ENCODE measurements at places on chromosomes 13 and 19.

- no peak for DNase-seq
Observed at GRCh38 chr13:104996022-104996421, 1539.4 kb downstream of the EFNB2 start.

GRCh38 chr13:110705356-110705825 lies 525 bp downstream of the CARS2 start:
- no peak for DNase-seq

- DNase-seq = no peak
Observed at GRCh38 chr19:16041991-16042386, 34.3 kb upstream of the TPM4 start.

DNA sequence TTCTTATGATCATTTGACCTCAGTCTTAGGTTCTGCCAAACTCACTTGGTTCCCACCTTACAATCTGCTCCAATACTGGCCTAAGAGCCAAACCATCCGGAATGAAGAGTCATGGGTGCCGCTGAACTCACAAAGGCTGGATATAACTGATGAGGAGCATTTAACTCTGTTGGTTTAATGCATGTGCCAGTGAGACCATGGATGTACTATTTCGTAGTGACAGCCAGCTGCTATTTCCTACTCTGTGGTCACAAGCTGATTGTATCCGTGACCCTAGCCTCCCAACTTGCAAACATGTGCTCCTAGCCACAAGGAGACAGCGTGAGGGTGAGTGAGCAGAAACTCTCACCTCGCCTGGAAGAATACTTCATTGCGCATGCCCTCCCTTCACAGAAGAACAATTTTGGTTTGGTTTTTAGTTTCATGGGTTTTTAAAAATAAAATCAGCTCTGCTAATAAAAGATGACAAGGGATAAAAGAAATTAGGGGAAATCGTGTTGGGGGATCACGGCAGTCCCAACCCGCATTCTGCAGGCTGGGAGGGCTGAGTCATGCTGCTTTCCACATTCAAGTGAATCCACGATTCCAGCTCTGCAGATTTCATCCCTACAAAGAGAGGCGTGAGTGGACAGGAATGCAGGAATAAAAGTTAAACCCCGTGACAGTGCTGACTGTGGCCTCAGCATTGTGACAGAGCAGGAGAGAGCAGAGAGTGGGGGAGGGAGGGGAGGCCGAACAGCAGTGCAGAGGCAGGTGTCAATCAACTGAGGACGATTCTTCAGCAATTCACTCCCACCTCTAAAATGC lies 66.8 kb upstream of the RAP2A start:
- no peak for DNase-seq

- no peak for DNase-seq
Observed at GRCh38 chr13:23450340-23451046, 17.0 kb upstream of the SACS start.

DNA sequence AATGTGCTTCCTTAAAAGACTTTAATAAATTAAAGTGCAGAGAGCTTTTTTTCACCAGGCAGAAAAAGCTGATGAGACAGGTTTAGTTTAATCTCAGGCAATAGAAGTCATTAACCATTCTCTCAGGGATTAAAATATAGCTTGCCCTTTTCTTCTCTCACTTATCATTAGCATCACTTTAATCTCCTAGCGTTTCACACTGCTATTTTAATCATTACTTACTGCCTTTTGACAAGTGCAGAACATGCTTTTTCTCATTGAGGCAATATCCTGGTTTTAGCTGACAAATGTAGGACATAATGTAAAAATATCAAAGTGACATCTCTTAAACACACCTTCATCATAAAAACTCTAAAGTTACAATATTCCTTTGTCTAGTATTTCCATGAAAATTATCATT lies 94.6 kb downstream of the DACH1 start:
- DNase-seq = no peak

- no peak for DNase-seq
Observed at GRCh38 chr13:86945584-86945983, 725.6 kb upstream of the SLITRK5 start.

- DNase-seq = no peak
Observed at GRCh38 chr13:36068566-36068965, 62.6 kb downstream of the DCLK1 start.

- DNase-seq = no peak
Observed at GRCh38 chr13:43822969-43823368, 36.2 kb upstream of the ENOX1 start.

GRCh38 chr13:26412263-26412662 lies 145.2 kb upstream of the WASF3 start:
- DNase-seq = no peak

- no peak for DNase-seq
Observed at GRCh38 chr19:28210886-28211285, 1002.1 kb downstream of the UQCRFS1 start.

DNA sequence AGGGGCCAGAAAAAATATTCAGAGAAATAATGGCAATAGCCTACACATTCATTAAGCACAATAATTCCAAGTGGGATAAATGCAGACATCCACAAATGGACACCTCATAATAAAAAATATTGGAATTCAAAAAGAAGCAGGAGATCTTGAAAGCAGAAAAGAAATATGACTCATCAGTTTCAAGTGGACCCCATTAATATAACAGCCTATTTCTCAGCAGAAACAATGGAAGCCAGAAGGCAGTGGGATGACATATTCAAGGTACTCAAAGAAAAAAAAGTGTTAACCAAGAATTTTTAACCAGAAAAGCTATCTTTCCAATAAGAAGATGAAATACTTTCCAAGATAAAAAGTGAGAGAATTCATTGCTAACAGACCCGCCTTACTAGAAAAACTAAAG lies 48.4 kb upstream of the CYP2A13 start:
- no peak for DNase-seq

GRCh38 chr13:91825516-91825915 lies 427.1 kb downstream of the GPC5 start:
- DNase-seq = no peak

- DNase-seq = no peak
Observed at GRCh38 chr19:56142897-56143434, 1.9 kb downstream of the ZNF444 start.

- DNase-seq = no peak
Observed at GRCh38 chr13:31227870-31228269, 28.1 kb downstream of the B3GLCT start.

DNA sequence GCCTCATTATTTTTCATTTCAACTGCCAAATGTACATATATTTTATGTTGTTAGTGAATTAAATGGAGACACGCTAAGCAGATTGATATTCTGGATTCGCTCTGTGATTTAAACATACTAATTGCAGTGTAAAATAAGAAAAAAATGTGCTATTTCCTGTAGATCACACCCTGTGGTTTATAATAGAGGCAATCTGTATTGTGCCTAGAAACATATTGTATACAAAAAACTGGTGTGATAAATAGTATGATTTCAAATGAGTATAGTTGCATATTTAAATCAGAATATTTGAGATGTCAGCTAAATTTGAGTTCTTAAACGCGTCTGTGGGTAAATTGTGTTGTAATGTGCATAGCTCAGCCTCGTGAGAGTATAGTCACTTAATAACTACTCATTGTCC lies 643.9 kb downstream of the TBC1D4 start:
- no peak for DNase-seq

GRCh38 chr19:54739587-54740497 lies 1.5 kb downstream of the KIR2DL3 start:
- DNase-seq = no peak

DNA sequence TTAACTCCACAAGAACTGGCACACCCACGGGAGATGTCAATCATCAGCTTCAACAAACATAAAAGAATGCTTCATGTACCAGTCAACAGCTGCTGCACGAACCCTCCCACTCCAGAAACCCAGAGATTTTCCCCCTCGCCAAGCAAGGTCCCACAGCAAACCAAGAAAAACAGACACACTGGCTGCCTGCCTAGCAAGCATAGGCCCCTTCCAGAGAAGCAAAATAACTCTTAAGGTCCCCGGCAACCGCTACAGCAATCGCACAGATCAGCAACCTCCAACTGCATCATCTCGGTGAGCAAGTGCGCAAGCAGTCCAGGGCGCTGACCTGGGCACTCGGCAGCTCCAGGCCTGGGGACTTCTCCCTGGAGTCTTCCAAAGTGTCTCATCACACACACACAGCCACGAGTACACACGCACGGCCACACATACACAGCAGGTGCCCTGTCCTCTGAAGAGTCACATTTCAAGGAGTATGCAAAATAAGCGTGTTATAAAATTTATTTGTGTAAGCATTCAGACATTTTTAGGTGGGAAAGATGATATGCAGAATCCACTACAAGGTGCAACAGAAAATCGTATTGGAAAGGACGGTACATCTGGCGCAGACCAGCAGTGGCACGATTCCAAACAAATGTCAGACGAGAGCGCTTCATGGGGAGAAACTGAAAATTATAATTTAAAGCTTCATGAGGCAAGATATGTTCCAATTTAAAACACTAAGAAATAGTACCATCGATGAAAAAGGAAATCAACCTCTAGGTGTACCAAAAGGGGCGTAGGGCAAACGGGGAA lies 125.0 kb downstream of the STK24 start:
- DNase-seq = no peak

GRCh38 chr19:4728871-4729270 lies 5.2 kb upstream of the DPP9 start:
- no peak for DNase-seq

DNA sequence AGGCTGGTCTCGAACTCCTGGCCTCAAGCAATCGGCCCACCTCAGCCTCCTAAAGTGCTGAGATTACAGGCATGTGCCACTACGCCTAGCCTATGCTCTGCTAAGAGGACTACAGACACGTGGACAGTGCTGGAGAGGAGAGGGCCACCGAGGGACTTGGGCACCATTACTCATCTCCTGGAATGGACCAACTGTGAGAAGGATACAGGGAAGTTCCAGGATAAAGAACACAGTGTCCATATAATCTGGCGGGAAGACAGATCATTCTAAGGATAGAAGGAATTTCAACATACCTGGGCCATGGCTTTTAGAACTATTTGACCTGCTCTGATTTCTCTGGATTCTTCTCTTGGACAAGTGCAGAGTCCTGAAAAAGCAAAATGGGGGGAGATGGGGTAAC lies 12.8 kb downstream of the ZNF565 start:
- DNase-seq = no peak

GRCh38 chr19:42392165-42392564 lies 2.1 kb upstream of the CNFN start:
- no peak for DNase-seq

GRCh38 chr13:111970494-111971141 lies 96.3 kb upstream of the SOX1 start:
- no peak for DNase-seq

DNA sequence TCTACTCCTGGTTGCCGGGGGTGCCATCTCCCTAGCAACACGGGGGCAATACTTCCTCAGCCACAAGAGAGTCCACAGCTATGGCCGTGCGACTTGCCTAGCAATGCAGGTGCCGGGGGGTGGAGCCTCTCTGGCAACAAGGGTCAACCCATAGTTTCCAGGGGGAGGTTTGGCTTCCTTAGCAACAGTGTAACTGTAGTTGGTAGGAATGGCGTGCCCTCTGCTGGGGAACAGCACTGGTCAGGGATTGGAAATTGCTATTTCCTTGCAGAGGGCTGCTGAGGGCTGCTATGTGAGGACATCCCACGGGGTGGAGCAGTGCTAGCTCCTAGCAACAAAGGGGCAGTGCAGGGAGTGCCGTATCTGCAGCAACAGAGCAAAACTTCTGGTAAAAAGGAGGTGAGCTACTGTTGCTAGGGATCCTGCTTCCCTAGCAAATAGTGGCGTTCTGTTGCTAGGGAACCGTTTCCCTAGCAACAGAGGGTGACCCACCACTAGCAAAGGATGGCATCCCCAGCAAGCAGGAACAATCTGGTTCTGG lies 7.0 kb upstream of the TMC4 start:
- no peak for DNase-seq

DNA sequence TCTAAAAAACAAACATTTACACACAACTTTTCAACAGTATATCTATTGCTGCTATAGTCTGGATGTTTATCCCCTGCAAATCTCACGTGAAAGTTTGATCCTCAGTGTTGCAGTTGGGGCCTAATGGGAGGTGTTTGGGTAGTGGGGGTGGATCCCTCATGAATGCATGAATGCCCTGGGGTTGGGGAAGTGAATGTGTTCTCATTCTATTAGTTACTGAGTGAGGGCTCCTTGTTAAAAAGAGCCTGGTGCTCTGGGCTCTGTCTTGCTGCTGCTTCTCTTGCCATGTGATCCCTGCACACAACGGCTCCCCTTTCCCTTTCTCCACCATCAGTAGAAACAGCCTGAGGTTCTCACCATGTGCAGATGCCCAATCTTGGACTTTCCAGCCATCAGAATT lies 242.7 kb upstream of the HTR2A start:
- no peak for DNase-seq

DNA sequence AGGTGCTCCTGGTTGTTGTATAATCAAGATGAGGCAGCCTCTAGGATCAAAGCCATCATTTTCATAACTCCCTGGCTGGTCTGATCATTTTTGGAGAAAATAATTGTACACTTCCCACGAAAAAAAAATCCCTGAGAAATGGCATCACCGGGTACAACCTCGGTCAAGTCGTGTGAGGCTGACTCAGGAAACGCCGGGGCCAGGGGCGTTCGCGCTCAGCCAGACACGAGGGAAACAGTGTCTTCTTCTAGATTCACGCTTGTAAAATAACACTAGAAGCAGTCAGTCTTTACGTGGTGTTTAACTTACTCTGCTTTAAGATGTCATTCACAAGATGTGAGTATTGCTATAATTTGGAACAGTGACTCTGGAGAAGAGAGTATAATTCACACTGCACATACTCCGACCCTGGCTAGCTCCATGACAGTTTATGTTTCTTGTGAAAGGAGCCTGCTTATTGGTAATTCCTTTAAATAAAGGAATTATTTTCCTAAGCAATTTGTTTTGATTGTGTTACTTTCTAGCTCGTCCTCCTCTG lies 109.0 kb upstream of the SOX1 start:
- DNase-seq = no peak

- no peak for DNase-seq
Observed at GRCh38 chr19:36246006-36246481, 31.1 kb downstream of the ZNF146 start.

GRCh38 chr19:1446713-1447481 lies 3.0 kb upstream of the APC2 start:
- DNase-seq = no peak

DNA sequence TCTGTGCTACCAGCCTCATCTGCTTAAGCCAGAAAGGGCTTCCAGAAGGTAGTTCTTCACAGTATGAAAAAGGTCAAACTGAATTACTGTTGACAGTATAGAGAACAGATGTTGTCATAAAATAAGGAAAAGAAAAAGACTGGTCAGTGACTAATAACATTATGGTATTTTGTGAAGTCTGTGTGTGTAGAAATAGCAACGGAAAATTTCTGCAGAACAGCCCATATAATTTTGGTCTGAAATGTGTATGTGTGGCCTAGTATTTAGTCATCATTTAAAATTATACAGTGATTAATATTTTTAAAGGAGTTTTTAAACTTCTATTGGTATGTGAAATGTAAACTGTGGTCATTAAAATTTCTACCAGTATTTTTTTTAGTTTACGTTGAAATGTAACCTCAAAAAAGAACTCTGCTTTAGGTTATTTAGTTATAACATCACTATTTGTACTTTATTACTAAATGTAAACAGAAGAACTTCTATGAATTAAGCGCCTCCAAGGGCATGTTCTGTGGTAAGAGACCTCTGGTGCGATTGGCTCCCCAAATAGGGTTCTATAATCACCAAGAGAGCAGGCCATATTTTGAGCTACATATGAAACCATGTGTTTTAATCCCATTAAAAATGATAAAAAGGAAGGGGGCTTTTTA lies 3.3 kb upstream of the GPR183 start:
- DNase-seq = no peak
